Stimulated activated CD4-positive, alpha-beta T cell treated with anti-CD3 and anti-CD28 coated beads, Interleukin-15, amount 100 ng/mL, for 1 hour (primary cell): ENCODE measurements at places on chromosomes 12 and 14.

DNA sequence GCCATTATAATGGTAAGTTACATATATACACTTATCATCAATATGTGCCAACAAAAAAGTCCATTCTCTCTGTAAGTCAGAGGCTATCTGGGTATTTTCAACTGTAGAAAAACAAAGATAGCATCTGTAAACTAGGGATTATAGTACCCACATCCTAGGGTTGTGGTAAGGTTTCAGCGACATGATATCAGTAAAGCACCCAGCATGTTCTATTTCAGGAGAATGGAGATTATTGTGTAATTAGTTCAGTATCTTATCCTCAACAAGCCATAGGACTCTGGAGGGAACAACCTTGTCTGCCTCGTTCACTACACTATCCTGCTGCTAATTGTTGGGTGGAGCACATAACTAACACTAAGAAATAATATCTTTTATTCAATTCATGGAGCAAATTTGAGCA lies 19.7 kb upstream of the CKAP4 start:
- no peak for DNase-seq

DNA sequence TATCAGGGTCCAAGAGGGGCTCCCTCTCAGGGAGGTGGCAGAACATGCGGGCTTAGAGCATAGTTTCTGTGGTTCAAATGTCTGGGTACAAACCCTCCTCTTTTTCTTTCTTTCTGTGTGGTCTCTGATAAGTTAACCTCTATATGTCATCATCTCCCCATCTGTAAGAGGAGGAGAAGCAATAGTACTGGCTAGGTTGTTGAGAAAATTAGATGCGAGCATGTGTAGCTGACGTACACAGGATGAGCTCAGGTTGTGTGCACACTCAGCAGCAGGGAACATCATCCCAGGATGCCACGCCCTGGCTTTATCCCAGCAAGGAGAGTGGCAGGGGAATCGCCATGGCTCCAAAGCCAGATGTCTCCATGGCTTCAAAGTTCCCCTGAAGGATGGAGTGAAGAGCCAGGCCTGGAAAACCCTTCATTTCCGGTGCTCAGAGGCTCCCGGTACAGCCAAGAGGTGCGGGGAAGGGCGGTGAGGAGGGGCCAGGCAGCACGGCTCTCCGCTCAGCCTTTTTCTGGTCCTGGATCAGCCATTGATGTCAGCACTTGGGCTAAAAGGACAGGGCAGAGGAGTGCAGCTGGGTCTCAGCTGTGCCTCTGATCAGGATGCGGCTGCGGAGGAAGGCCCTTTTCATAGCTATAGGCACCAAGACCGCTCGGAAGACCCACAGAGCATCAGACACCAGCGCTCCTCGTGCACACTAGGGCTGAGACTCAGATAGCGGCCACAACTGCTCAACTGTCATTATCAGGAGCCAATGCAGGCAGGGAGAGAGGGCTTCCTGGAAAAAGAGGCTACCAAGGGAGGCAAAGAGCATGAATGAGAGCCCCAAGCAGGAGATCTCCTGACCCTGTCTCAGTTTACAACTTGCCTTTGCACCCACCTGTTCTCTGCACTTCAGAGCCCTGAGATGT lies 41.5 kb downstream of the ARL6IP4 start:
- no peak for DNase-seq

- no peak for DNase-seq
Measured at GRCh38 chr14:57928732-57929131, 62.8 kb upstream of the SLC35F4 start.

DNA sequence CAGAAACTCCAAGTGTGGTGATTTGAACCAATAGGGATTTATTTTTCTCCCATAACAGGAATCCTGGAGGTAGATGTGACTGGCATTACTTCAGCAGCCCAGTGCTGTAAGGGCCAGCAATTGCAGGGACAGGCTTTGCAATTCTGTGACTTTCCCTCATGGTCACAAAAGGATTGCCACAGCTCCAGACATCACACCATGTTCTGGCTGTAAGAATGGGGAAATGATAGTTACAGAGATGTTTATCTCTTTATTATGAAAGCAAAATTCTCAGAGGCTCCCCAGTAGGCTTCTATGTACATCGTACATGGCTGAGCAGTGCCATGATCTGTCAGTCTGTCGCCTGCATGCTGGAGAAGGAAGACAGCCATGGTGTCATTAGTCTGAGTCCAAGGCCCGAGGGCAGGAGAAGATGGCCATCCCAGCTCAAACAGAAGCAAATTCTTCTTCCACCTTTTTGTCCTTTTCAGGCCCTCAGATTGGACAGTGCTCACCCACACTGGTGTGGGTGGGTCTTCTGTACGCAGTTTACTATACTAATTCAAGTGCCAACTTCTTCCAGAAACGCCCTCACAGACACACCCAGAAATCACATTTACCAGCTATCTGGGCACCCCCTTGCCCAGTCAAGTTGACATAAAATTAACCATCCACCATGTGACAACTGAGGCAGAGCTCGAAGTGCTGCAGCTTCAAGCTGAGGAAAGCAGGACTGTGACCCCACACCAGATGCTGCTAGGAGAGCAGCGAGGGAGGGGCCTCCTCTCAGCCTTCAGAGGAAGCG lies 17.2 kb downstream of the ZBTB42 start:
- no peak for DNase-seq

DNA sequence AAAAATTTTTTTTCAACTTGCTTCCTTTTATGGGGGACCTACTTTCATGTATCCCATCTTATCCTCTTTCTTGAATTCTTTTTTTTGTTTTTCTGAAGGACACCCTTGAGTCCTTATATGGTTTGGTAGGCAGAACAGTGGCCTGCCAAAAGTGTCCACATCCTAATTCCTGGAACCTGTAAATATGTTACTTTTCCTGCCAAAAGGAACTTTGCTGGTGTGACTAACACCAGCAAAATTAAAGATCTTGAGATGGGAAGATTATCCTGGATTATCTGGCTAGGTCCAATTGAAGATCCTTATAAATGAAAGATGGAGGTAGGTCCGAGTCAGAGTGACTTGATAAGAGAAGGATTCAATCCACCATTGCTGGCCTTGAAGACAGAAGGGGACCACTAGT lies 5.3 kb downstream of the NUBPL start:
- DNase-seq: no peak

DNA sequence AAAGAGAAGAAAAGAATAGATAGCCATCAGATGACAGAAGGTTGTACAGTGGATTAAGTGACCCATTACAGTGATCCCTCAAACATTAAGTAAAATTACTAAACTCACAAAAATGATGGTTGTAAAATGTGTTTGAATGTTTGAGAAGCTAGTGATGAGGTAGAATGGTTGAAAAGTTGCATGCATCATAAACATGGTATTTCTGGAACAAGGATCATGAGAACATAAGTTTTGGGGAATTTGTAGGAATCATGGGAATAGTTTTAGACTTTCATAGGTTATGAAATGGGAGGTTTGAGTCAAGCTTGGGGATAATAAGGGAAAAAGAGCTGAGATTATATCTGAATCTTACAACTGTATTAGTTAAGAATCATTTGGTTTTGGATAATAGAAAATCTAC lies 34.1 kb upstream of the NEDD1 start:
- DNase-seq: no peak

- no peak for DNase-seq
Measured at GRCh38 chr12:80268924-80269749, 169.8 kb downstream of the OTOGL start.

DNA sequence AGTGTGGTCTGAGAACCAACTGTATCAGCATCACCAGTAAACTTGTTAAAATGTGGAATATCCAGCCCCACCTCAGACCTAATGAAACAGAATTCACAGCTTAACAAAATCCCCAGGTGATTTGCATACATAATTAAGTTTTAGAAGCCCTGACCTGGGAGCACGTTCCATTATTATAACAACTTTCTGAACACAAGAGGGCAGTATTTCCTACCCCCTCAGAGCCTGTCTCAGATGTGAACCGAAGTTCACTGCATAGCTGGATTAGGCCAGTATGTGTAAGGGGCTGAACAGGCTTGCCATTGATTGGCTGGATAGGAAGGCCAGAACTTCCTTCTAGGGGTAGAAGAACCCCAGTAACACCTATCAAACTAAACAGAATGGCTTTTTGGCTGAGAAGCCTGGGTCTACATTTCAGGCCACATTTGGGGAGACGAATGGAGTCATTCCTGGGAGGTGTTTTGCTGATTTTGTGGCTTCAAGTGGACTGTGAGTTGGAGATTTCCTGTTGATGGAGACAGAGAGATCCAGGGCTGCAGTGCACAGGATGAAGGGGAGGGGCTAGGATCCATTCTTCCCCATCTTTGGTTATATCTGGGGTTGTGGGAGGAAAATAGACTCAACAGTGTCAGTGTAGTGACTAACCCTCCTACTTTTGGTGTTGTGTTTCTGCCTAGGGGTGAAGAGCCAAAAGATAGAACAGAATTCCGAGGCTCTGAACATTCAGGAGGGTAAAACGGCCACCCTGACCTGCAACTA lies 94.7 kb upstream of the OR4E1 start:
- no peak for DNase-seq

DNA sequence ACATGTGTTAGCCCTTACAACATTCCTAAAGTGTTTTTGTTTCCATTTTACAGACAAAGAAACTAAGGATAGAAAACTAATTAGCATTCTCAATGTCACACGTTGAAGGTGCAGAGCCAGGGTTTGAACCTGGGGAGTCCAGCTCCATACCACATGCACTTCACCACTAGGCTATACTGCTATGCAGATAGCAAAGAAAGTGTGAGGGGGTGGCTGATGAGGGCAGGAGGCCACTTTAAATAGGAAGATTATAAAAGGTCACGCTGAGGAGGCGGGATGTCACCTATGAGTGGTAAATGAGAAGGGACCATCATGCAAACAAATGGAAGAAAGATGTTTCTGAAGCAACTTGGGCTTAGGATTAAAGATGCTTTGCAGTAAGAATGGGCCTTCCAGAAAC lies 213.9 kb downstream of the EGLN3 start:
- no peak for DNase-seq

- DNase-seq: no peak
Measured at GRCh38 chr12:12483438-12483837, 79.2 kb downstream of the DUSP16 start.
